Stimulated activated CD4-positive, alpha-beta T cell treated with anti-CD3 and anti-CD28 coated beads, Interleukin-1b, Interleukin-23, amount 100 ng/mL, for 1 hour (primary cell): ENCODE measurements at places on chromosomes 3 and 15.

DNA sequence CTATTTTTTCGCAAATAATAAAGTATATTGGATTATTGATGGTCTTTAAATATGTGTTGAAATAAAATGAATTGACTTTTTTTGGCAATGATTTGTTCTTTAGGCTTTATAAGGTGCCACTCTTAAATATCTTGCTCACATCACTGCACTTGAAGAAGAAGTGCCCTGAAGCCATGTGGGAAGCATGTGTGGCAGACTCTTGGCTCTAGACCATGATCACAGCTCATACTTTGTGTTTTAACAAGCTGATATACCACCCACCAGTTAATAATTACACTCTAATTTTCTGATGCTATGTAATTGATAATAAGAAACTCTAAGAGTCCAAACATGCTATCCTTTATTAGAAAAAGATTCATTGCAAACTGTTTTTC, 52.1 kb upstream of the TGFBR2 start:
- DNase-seq, result no peak

- no peak for DNase-seq
Observed at GRCh38 chr15:86852741-86853140, 773.1 kb downstream of the AGBL1 start.

- DNase-seq, result no peak
Observed at GRCh38 chr15:58081891-58082290, 16.4 kb upstream of the ALDH1A2 start.

DNA sequence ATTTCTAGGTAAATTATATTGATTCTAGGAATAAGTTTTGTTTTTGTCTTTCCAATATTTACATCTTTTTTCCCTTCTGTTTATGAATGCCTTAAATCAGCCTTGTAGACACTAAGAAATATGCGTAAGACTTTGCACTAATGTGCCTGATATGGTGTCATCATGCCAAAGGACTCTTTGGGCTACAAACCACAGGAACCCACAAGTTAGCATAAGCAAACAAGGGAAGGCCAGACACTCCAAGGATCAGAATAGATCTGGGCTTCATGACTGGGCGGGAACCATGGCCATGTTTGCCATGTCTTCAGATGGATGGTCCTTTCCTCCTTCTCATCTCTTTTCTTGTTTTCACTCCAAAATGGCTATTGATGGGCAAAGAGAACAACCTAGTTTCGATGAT, 242.2 kb upstream of the CHRNA7 start:
- DNase-seq, result no peak

DNA sequence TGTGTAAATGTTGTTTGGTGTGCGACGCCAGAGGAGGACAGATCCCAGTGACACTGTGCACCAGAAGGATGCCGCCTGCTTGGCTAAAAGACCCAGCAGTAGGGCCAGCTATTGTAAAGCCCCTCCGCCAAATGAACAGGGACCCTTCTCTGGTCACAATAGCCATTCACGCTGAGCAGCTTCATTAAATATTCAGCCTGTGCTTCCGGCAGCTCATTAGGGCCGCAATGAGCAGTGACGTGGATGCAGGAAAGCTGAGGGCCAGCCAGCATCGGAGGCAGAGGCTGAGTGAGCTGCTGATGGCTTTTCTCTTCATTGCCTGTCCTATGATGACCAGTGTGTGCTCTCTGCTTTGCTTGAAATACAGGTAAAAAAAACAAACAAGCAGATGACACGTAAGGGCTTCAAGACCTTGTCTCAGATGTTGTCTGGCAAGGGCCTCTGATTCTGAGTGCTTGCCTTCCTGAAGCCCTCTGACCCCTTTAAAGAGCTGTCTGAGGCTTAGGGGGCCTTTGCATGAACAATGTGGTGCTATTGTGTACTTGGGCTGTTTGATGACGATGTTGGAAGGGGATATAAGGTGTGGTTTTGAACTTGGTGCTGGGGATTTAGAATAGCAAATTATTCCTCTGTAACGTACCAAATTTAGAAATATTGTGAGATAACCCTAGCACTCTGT, 130.4 kb downstream of the FEZF2 start:
- no peak for DNase-seq
